ENCODE measurements at places on chromosomes 5 and 9.

DNA sequence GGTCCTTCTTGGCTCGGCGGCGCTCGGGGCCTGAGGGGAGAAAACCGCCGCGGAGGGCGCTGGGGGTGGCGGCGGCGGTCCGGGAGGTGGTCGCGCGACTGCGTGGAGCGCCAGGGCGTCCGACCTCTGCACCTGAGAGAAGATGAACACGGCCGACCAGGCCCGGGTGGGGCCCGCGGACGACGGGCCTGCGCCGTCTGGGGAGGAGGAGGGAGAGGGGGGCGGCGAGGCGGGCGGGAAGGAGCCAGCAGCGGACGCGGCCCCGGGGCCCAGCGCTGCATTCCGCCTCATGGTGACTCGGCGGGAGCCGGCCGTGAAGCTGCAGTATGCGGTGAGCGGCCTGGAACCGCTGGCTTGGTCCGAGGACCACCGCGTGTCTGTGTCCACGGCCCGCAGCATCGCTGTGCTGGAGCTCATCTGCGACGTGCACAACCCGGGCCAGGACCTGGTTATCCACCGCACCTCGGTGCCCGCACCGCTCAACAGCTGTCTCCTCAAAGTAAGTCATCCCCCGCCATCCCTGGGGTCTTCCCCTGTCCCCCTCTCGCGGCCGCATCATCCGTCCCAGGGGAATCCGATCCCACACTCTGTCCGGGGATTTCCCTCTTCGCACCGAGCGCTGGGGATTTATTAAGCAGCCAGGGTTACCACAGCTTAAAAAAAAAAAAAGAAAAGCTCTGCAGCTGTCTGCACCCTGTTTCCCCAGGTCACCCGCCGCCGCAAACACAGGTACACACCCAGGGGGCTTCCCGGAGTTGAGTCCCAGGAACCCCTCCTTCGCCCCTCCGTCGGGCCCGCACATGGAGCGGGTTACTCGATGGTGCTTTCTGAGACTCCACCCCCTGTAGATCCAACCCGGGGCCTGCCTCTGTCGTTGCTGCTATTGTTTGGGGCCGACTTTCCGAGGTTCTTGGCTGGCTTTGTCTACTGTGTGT, at the start of gene GTF3C4:
Gene GTF3C4, plus strand, starts transcription at position 8 of the 935 bp plus-strand sequence. Its CDS starts 135 bp downstream, at position 143.
- DNase-seq: peak; percentile 17

- no peak for DNase-seq
Measured at GRCh38 chr9:110334871-110335270, 2.8 kb downstream of the TXNDC8 start.

DNA sequence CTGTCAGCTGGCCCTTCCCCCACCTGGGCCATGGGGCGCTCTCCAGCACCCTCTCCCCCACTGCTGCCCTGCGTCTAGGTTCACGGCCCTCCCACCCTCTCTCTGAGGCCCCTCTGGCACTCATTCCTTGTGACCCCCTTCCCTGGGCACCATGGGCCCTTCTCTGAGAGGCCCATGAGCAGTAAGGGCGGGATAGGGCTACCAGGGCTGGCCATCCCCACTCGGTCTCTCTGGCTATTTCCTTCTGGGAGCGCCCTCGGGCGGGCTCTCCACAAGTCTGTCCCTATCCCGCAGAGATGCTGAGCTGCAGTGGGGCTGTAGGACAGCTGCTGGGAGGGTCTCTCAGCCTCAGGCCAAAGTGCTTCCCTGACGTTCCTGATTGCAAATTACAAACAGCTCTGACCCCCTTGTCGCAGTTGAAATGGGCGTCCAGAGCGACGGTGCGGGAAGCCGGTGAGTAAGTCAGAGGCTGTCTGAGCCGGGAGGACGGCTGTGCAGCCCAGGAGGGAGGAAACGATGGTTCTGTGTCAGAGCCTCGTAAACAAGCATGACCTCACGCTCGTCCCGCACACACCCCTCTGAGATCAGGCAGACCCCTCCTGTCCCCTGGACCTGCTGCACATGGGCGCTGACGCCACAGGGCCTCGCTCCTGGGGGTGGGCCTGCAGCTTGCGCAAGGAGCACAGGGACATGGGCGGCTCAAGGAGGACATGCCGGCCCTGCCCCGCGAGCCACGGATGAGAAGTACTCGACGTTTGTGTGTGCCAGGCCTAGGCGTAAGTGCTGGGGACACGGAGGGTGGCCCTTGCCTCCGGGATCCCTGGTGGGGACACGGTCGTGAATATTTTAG, 36.3 kb upstream of the GFPT2 start:
- no peak for DNase-seq

- no peak for DNase-seq
Measured at GRCh38 chr9:124844291-124844690, 9.0 kb upstream of the WDR38 start.

GRCh38 chr9:90078988-90079421, 474.2 kb downstream of the GADD45G start:
- no peak for DNase-seq

GRCh38 chr9:121348221-121348620, 21.8 kb downstream of the STOM start:
- DNase-seq: no peak

- peak; percentile 72 for DNase-seq
Measured at GRCh38 chr5:168578538-168579487, at the start of gene PANK3. Gene PANK3 (minus strand): TSS chr5:168579368. CDS start chr5:168579283, 85 bp downstream.

DNA sequence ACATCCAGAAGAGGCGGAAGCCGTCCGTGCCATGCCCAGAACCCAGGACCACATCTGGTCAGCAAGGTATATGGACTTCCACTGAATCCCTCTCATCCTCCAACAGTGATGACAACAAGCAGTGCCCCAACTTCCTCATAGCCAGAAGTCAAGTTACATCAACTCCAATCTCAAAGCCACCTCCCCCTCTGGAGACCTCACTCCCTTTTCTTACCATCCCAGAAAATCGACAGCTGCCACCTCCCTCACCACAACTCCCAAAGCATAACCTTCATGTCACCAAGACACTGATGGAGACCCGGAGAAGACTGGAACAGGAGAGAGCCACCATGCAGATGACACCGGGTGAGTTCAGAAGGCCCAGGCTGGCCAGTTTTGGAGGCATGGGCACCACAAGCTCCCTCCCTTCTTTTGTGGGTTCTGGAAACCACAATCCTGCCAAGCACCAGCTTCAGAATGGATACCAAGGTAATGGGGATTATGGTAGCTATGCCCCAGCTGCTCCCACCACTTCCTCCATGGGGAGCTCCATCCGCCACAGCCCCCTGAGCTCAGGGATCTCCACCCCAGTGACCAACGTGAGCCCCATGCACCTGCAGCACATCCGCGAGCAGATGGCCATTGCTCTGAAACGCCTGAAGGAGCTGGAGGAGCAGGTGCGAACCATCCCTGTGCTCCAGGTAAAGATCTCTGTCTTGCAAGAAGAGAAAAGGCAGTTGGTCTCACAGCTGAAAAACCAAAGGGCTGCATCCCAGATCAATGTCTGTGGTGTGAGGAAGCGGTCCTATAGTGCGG, 130.3 kb upstream of the DMRT1 start:
- DNase-seq: no peak

DNA sequence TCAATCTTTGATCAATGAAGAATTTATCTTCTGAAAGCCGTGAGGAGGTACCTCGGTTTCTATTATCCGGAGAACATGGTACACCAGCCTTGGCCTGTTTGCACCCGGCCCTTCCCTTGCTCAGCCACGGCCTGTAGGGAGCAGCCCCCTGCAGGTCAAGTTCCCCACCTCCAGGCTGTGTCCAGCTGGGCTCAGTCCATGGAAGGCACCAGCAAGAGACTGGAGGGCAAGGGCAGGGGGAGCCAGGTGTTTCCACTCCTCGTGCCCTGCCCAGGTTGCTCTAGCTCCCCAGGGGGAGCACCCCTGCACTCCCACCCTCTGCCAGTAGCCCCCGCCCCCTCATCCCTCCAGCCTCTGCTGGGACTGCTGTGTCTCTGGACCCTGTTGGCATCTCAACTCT, 87.3 kb upstream of the ADAMTS2 start:
- no peak for DNase-seq

GRCh38 chr5:82004511-82004910, 32.7 kb downstream of the ATG10 start:
- no peak for DNase-seq

DNA sequence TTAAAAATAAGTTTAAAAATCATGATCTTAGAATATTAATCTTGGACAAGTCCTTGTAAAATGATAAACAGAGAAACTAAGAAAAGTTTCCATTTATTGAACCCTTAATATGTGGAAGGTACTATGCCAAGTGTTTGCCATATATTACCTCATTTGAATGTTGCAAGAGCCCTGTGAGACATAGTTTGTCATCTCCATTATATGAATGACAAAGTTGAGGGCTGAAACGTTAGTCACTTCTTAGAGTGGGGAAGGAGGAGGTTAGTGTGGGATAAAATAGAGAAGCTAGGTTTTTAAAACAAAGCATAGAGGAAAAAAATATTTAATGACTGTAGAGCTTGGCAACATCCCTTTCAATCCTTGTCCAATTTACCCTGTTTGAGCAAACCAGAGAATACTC, 2.0 kb downstream of the TNC start:
- no peak for DNase-seq

DNA sequence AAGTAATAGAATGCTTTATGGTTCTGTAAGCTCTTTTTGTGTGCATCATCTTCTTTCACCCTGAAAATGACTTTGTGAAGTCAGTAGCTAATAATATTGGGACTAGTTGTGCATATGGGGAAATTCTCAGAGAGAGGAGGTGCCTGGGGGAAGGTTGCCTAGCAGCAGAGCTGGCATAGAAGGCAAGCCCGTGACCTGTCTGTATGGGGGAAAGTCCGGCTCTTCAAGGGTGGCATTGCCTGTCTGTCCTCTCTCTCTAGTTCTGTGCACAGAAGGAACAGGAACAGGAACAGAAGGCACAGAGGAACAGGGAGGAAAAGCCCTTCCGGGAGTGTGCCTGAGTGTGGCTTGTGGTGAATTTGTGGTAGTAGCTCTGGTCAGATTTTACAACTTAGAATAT, 33.1 kb downstream of the SH3GL2 start:
- no peak for DNase-seq

DNA sequence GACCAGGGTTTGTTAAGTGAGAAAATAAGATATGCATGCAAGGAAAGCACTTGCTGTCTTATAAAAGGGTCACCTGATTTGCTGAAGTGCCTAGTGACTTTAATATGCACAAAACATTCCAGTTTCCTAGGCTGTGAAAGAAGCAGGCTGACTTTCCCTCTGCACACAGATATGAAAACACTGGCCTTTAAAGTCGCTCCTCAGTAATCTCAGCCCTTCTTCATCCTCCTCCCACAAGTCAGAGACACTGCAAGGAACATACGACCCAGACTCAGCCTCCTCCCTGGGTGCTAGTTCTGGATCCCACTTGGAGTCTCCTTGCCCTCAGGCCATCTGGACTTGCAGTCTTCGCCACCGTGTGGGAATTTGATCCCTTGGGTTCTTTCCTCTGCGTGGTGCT, 166.1 kb downstream of the CFAP90 start:
- DNase-seq: no peak

GRCh38 chr9:126225611-126226609, 100.7 kb upstream of the MVB12B start:
- DNase-seq: no peak

DNA sequence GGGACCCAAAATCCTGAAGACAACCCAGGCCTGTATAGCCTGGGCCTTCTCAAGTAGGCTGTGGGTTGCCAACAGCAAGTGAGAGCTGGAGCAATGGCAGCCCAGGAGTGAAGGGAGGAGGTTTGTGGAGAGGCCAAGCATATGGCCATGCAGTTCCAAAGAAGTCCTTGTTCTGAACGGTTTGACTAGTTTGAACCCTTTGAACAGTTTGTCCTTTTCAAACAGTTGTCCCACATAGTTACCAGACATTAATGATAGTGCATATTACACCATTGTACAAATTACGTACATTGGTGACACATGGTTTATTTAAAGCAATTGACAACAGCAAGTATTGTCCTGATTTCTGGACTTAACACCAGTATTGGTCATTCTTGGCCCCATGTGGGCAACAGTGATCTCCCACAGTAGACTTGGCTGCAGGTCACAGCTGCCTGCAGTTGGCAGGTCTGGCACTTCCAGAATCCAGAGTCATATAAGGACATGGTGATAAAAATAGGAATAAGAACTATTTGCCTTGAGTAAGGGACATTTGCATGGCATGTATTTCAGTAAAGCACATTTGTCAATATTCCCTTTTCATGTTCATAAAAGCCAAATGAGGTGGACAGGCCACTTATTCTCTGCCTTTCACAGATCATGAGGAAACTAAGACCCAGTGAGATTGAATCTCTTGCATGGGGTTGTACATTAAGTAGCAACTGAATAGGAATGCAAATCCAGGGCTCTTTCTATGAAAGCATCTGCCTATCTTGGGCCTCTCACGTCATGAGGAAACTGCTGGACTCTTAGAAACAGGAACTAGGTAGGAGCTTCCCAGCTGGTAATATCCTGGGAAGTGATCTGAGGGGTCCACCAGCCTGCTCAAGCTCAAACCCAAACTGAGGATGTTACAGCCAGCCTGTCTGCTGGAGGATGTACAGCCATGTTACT, 30.3 kb downstream of the SLC25A48 start:
- no peak for DNase-seq

GRCh38 chr9:132027752-132028663, 51.7 kb downstream of the MED27 start:
- DNase-seq: no peak

GRCh38 chr9:16026886-16027285, 474.0 kb downstream of the CCDC171 start:
- no peak for DNase-seq

- DNase-seq: no peak
Measured at GRCh38 chr5:119302916-119303897, 52.6 kb upstream of the TNFAIP8 start.

GRCh38 chr5:177605667-177606066, 5.7 kb downstream of the B4GALT7 start:
- no peak for DNase-seq

DNA sequence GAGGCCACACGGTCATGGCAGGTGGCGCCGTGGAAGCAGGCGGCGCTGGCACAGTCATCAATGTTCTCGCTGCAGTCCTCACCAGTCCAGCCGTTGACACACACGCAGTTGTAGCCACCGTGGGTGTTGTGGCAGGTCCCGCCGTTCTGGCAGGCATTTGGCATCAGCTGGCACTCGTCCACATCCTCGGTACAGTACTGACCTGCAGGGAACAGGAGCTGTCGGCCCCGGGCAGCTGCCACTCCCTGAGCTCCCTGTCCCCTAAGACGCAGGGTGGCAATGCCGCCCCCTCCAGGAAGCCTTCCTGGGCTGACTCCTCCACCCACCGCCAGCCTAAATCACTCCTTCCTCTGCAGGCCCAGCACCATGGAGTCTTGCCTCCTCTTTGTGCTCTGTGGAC, 27.2 kb downstream of the NOTCH1 start:
- no peak for DNase-seq

DNA sequence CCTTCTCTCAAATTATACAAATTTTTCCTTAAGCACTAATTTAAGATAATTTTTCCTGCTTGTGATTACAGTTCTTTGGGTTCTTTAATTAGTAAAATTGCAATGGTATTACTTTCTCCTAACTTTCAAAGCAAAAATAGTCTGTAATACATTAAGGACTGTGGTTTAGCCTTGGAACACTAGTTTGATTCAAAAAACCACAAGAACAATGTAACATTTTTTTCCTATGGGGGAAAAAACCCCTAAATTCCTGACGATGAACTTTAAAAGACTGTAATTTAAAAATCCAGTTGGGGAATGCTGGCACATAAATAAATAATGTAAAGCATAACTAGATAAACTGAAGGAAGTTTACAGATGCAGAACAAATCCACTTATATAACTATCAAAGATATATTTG, 65.3 kb downstream of the CDC14B start:
- no peak for DNase-seq

Data from NCI-H2081 (cell line).